T-cell (primary cell): ENCODE measurements at places on chromosomes 11 and 22.

DNA sequence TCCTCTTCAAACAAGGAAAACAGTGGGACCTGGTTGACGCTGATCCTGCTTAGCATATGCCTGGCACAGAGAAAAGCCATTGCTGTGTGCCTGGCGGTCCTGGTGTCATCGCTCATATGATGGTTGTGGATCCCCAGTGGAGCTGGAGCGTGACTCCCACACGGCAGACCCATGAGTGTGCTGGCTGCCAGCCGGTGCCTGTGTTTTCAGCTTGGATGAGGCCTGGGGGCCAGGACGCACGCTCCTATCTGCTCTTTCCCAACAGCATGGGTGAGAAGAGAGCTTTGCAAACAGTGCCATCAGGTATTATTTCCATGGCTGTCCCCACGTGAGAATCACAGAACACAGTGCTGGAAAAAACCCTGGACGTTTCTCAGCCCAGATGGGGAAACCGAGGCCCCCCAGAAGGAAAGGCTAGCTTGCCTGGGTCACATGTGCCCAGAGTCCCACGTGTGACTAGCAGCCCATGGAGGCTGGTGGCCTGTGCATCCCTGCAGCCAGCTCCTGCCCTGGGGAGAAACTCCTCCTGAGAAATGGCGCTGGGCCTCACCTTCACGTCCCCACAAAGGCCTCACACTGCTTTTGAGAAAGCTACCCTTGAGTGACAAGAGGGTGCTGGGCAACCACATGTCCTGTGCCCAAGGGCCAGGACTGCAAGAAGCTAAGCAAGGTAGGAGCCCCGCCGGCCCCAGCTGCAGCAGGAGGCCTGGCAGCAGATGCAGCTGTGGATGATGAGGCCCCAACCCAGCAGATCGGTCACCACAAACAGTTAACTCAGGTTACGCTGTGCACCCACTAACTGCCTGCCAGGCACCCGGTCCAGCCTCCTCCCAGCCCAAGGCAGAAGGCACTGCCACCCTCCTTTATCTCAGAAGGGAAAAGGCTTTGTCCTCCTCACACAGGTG lies 4.2 kb downstream of the CDKN1C start:
- DNase-seq = no peak

DNA sequence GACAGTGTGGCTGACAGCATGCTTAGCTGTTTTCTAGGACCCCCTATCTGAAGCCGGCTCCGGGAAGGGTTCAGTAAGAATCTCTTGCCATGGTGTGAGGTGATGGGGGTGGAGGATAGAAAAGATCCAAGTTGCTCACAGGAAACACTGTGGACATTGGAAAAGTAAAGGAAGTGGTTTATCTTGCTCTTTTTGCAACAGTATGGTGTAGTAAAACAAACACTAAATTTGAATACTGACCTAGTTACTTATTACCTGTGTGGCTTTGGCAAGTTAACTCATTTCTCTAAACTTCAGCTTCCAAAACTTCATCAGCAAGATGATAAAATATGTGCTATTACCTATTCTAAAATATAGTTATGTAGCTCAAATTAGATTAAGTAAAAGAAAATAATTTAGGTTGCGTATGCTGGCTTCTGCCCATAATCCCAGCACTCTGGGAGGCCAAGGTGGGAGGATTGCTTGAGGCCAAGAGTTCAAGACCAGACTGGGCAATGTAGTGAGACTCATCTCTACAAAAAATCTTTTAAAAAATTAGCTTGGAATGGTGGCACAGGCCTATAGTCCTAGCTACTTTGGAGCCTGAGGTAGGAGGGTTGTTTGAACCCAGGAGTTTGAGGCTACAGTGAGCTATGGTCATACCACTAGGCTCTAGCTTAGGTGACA lies 51.6 kb upstream of the APOA1 start:
- DNase-seq = no peak

DNA sequence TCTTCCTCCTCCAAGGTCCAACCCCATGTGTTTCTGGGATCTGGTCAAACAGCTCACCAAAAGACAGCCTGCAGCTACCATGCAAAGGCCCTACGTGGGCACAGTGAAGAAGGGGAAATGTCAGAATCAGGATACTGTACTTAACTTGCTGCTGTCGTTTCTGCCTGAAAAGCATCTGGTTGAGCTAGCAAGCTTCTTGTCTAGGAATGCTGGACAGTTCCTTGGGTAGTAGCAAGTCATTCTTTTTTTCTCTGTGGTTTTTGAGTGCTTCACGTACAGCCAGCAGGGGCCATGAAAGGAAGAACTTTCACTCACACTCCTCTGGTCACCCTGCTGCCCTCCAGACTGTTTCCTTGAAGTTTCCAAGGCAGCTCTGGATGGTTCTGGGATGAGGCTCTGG lies 24.7 kb downstream of the RCOR2 start:
- DNase-seq = no peak

DNA sequence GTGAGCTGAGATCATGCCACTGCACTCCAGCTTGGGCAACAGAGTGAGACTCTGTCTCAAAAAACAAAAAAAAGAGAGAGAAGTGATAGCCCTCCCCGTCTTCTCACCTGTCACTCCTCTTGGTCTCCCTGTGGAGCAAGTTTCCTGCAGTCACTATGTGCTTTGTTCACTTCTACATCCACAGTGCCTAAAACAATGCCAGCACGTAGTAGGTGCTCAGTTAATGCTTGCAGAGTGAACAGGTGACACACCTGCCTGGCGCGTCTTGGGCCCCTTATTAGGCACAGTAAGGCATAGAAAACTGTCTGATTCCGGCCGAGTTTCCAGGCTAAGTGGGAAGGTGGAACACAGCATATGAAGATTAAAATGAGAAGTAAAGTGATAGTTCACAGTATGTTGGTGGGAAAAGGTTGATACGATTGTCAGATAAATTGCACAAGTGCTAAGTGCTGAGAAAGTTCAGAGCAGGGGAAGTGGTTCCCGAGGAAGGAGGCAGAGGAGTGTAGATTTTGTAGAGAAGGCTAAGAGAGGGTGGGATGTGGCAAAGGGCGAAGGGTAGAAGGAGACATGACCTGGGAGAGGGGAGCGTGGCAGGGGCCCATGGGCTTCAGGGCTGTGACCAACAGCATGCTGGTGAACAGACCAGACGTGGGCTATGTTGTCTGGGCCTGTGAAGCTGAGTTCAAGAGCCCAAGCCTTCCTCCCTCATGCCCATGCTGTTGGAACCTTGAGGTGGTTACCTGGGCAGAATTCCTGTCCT lies 41.9 kb downstream of the BCR start:
- no peak for DNase-seq

DNA sequence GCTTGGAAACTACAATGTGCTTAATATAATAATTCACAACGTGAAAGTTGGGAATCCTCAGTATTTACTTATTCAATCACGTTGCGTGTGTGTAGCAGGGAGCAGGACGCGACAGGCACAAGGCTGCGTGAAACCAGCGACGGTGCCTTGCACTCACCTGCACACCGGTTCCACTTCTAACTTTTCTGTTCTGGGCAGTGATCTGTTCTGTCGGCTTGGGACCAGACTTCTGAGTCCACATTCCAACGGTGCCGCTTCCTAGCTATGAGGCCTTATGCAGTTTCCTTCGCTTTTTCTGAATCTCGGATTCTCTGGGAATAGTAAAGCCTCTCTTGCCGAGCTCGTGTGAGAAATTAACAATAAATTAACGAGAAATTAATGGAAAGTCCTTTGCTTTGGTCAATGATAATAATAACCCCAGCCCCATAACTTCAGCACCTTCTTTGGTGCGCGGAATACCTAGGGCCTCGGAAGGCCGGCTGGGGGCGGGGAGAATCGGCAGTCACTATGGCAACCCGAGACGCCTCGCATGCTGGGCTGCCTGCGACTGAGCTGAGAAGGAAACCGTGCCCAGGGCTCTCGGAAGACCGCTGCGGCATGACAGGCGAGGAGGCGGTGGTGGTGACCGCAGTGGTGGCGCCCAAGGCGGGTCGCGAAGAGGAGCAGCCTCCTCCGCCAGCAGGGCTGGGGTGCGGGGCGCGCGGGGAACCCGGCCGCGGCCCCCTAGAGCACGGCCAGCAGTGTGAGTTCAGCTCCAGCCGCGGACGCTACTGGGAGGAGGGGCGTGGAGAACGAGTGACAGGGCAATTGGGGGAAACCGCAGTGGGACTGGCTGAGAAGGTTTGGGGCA lies at the start of gene C11orf97:
Gene C11orf97, plus strand, starts transcription at position 530 of the 850 bp plus-strand sequence. Its CDS starts 68 bp downstream, at position 598.
- DNase-seq = peak; percentile 44

- no peak for DNase-seq
These were observed 1.1 kb downstream of the NLRP6 start for GRCh38 chr11:279040-279965.

DNA sequence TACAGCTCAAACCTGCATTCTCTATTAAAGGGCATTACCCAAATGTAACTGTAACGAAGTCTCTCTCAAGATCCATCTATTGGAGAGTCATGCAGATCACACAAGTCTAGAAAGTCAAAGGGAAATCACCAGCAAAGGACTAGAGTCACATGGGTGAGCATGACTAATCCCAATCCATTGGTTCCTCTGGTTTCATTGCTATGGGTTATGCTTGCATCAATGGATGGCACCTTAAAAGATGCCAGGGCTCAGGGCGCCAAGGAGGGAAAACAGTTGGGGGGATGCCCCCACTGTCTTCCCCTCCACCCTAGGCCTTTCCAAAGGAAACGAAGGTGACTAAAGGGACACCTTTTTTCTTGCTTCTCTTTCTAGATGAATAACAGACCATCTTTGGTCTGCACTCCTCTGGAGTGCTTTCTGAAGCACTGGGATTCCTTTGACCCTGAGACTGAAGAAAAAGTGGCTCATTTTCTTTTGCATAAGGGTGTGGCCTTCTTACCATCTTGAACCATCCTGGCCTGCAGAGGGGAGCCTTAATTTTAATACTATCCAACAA lies 8.1 kb downstream of the NXPE4 start:
- no peak for DNase-seq

DNA sequence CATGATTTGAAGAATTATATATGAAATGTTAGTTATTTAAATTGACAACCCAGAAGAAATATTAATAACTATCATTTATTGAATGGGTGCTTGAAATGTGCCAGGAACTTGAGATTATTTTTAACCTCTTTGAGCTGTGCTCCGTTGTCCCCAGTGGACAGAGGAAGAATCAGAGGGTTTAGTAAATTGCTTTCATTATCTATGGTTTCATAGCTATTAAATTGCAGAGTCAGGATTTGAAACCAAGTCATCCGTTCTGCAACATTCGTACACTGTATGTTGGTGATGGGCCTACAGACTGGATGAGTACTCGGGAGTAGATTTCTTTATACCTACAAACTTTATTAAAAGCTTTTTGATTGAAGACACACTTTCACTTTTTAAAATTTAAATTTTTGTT lies 4.9 kb downstream of the HSD17B12 start:
- DNase-seq = no peak

GRCh38 chr11:103281301-103281700 lies 172.1 kb downstream of the DYNC2H1 start:
- DNase-seq = no peak

DNA sequence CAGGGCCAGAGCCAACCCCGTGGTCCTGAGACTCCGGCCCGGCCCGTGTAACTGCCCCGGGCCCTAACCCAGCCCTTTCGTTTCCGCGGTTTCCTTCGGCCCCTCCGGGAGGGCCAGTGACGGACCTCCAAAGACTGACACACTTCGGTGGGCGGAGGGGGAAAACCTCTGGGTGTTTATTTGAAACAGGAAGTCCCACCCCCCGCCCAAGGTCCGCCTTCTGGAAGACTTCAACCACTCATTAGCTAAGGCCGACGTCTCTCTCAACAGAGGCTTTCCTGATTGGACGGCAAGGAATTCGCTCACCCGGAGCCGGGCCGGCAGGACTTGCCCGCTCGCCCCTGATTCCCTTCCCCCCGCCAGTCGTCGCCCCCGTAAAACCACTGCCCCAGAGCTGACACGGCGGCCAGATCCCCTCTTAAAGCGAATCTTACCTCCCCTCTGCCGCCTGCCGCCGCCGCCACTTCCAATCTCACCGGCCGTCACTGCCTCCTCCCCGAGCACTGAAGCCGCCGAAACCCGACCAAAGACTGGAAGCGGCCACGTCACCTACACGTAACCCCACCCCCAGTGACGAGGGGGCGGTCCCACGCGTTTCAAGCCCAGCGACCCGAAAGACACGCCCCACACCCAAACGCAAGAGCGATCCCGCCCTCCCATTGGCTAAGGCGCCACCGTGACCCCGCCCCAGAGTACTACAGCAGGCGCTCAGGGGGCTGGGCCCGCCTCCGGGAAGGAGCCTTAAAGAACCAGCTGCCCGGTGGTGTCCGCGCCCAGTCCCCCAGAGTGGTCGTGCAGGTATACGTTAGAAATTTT lies at the start of gene STX5:
Gene STX5, minus strand, starts transcription at position 532 of the 816 bp plus-strand sequence. CDS start 808 bp downstream, outside the sequence.
- peak; percentile 99 for DNase-seq

GRCh38 chr11:69821511-69822040 lies 2.4 kb upstream of the FGF3 start:
- DNase-seq = no peak

GRCh38 chr11:26792941-26793340 lies 71.1 kb upstream of the SLC5A12 start:
- DNase-seq = no peak

DNA sequence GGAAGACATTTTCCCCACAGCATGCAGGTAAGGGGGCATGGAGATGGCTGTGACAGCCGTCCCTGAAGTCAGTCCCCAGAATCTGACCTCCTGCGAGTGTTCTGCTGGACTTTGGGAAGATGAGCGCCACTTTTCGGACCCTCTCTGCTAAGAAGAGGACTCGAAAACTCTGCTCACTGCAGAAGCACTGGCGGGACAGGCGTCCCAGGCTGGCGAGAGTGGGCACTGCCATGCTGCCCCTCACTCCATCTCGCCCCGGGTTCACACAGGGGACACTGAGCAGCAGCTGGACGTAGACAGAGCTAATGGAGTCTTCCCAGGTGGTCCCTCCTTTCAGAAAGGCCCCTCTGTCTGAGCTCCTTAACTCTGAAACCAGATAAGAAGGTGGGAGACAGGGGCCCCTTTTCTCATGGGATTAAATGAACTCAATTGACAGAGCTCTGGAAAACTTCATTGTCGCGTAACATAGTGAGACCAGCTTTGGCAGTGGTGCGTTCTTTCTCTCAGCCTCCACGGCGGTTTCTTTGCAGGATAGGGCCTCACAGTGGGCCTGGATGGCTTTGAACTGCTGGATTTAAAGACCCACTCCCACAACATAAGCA lies 4.8 kb downstream of the ADAMTS8 start:
- DNase-seq = no peak

GRCh38 chr22:47919001-47919441 lies 1156.6 kb downstream of the TBC1D22A start:
- no peak for DNase-seq

- DNase-seq = no peak
These were observed 467.9 kb upstream of the ANO3 start for GRCh38 chr11:25863986-25864385.

DNA sequence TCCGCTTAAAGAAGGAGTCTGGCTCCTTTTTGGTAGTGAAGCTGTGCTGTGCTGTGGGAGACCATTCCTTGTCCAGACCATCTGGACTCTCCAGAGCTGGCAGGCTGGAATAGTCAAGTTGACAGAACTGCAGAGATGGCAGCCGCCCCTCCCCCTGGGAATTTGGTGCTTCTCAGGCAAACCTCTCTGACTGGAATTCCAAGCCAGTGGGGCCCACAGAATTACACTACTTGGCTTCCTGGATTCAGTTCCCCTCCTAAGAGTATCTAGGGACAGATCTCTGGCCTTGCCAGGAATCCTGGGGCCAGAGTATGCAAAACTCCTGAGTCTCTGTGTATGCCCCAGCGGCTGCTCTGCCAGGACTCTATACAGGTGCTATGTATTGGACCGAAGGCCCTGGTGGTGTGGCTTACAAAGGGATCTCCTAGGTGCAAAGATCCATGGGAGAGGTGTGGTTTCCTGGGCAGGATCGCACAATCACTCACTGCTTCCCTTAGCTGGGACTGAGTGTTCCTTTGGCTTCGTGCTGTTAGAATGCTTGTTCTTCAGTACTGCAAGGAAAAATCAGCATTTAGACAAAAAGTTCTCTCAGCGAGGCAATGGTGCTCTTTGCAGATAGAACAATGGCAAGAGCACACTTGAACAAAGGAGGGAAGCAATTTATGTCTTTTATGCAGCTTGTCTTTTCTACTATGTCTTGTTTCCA lies 86.8 kb downstream of the PRMT3 start:
- no peak for DNase-seq
